ENCODE measurements at places on chromosomes 6 and 20.

GRCh38 chr6:161061576-161061975 lies 70.0 kb downstream of the MAP3K4 start:
- DNase-seq: no peak

DNA sequence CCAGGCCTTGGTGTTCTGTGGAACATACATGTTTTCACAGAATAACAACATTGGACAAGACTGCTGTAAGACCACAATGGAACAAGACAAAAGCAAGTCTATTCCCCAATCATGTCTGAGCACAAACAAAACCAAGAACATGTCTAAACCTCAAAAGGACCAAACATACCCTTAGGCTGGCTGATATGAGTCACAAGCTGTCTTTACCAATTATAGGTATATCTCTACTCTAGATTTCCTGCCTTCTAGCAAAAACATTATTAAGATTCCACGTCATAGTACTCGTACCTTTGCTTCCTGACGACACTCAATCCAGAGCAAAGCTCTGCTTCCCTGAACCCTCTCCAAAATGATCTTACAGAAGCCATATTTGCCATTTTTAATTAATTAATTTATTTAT lies 15.4 kb upstream of the L3MBTL1 start:
- DNase-seq: no peak

DNA sequence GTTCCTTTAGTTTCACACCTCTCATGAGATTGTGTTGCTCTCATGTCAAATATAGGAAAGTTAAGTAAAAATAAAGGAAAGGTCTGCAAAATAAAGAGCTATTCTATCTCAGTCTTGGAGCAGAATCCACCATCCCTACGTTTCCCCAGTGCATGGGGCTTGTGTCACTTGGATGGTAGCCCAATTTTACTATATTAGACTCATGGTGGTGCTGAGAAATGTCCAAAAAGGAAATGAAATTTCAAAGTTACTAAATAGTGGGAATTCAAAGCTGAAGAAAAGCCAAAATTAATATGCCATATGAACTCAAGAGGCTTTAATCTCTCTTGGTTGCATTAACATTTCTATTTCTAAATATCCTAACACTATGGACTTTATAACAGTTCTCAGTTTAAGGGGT lies 1283.3 kb upstream of the GJE1 start:
- no peak for DNase-seq

GRCh38 chr20:57470666-57471495 lies 54.1 kb downstream of the CTCFL start:
- DNase-seq: no peak
